ENCODE measurements at places on chromosomes 1 and 21. TPM values are rescaled to one million over a fixed set of nuclear protein-coding genes. Genes with fewer than 3 reads are reported as not detected.

- no peak for DNase-seq
Measured at GRCh38 chr1:24775916-24776315, 30.7 kb downstream of the CLIC4 start.

Gene C8B
- total RNA-seq = not detected

DNA sequence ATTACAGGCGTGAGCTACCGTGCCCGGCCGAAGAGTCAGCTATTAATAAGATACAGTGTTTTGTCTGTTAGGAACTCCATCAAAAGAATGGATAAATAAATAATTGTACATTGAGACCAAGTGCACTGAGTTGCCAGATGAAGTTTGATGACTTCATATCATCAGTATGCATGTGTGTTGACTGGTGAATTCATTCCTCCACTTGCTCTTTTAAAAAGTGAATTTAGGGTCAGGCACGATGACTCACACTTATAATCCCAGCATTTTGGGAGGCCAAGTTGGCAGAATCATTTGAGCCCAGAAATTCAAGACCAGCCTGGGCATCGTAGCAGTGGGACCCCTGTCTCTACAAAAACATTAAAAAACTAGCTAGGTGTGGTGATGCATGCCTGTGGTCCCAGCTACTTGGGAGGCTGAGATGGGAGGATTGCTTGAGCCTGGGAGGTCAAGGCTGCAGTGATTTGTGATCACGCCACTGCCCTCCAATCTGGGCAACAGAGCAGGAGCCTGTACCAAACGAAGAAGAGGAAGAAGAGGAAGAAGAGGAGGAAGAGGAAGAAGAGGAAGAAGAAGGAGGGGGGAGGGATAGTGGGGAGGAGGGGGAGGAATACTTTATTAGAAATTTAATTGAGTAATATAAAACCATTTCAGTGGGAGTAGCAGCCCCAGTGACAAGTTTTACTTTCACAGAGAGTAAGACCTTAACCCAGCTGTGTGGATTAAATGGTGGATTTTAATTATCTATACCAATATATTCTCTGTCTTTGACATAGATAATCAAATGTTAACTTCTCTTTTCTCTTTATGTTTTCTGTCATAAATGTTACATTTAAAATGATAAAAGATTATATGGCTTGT, 74.9 kb downstream of the CCDC18 start:
- DNase-seq = no peak

Gene TNFRSF1B
- total RNA-seq = 218 TPM

DNA sequence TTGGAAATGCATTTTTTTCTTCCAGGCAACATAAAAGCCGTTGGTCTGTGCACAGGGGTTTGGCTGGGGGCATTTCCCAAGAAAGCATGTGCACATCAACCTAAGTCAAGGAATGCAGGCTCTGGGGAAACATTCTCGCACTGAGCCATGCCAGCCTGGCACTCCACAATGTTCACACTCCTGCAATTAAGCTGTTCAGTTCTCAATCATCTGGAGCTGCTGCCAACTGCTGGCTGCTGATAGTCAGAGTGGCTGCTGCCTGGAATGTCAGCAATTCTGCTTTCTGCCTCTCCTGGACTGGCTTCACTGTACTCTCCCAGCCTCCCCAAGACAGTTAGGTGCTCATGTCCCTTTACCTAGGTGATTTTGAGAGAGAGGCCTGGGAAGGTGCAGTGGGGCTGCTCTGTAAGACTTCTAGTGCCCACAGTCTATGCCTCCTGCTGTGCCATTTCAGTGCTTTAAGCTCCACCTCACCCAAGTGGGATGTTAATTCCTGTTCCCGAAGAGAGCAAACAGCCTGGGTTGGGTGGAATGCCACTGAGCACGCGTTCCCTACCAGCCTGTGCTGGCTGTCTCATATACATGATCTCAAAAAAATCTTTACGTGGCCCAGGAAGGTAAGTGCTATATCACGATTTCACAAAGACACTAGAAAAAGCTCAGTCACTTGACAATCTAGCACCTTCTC, 131.7 kb downstream of the BRINP2 start:
- no peak for DNase-seq

All from activated T-cell treated with anti-CD3 and anti-CD28 coated beads, Interleukin-2, amount 50 U/mL, for 4 hours (primary cell).